ENCODE measurements at places on chromosomes 12 and 14.

DNA sequence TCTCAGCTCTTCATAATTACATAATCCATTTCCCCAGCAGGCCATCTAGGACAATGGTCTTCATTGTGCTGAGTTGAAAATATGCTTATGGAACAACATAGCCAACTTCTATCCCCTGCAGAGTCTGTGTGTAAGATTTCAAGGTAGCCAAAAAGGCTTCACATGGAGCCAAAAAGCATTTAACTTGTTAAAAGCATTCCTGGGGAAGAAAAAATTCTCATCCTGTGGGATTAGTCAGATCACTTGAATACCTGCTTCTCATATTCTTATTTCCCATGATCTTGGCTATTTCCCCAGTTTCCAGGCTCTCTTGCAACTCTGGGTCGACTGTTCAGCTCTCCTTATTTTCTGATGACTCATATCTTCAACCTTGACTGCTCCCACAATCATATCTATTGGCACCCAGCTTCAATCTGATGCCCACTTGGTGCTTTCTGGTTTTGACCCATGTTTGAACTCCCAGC is 178.9 kb downstream of the KLHL28 start:
- DNase-seq, result no peak

DNA sequence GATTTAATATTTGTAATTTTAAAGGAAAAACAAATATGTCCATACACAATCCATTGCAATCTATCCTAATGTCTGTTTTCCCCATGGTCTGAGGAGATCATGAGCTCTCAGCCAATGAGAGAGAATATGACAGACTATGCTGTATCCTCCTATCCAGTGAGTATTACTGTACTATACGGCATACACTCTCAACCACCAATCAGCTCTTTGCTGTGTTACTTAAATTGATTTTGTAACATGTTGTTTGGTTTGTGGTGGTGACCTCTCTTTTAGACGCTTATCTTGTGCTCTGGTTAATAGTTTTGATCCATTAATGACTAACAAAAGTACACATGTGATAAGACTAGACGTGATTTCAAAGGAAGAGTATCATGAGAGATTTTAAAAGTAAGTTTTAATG is 231.5 kb upstream of the FOXN3 start:
- DNase-seq, result no peak

DNA sequence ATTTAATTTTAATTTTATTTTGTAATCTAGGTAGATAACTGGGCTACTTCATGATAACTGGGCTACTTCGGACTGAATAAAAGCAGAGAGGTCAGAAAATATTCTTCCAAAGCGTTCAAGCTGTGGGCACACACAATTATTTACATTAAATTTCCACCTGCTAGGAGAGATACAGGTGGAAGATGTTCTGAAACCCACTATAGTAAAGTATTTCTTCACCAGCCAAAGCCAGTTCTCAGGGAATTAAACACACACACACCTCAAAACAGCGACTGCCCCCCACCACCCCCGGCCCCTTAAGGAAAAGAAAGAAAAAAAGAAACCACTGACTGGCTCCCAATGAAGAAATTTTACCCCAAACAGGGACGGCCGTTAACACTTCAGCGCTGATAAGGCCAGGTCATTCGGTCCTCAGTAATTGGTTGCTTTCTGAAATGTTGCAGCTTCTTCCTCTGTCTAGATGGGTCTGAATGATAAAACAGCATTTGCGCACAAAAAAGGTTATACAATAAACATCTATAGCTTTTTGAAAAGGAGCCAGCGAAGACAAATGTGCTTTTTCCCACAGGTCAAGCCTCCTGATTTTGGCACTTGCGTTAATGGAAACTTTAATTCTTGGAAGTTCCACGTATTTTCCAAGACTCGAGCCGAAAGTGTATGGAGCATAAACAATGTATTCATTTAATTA is 771 bp upstream of the KCNJ8 start:
- no peak for DNase-seq

- peak; percentile 70 for DNase-seq
Observed at GRCh38 chr12:57754411-57755193, at the start of gene MARCHF9. TSS of gene MARCHF9 (plus strand) at chr12:57755103. CDS start at chr12:57755529, 426 bp downstream.

All from stimulated activated CD4-positive, alpha-beta T cell treated with anti-CD3 and anti-CD28 coated beads, Interleukin-1b, Interleukin-23, amount 100 ng/mL, for 1 hour (primary cell).